AG04449 (cell line): ENCODE measurements at places on chromosomes 12 and 14.
A peak's percentile ranks its signal among the peaks of the same experiment; 100 is the strongest.

- DNase-seq: no peak
Observed at GRCh38 chr14:61712137-61712536, 16.8 kb downstream of the HIF1A start.

DNA sequence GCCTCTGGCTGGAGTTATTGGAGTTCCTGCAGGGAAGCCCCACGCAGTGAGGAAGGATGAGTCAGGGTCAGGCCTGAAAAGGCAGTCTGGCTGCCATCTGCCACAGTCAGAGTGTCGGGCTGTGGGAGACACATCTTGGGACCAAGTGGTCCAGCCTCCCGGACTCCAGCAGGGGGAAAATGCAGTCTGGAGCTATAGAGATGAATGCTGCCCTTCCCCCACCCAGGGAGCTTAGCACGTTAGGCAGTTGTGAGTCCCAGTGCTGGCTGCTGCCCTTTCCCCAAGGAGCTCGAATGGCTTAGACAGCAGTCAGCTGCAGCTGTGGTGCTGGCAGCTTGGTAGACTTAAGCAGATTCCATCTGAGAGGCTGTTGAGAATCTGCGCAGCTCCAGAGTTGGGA is 8.2 kb upstream of the NTS start:
- DNase-seq: no peak

- no peak for DNase-seq
Observed at GRCh38 chr14:60684203-60684602, 34.9 kb upstream of the SIX1 start.

DNA sequence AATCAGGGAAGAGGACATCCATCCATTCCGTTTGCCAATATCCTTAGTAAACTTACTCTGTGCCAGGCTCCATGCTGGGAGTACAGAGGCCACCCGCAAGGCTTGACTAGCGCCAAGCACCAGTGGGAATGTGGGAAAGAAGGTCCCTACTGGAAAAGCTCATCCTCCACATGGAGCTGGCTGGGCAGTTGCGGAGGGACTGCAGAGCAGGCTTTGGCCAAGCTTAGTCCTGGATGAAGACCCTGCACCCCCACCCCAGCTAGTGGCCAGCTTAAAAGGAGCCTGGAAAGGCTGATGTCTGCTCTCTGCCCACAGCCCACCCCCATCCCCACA is 22.4 kb upstream of the EIF2B2 start:
- no peak for DNase-seq

- peak; percentile 40 for DNase-seq
Observed at GRCh38 chr14:105351920-105352851, 37.6 kb downstream of the PACS2 start.

DNA sequence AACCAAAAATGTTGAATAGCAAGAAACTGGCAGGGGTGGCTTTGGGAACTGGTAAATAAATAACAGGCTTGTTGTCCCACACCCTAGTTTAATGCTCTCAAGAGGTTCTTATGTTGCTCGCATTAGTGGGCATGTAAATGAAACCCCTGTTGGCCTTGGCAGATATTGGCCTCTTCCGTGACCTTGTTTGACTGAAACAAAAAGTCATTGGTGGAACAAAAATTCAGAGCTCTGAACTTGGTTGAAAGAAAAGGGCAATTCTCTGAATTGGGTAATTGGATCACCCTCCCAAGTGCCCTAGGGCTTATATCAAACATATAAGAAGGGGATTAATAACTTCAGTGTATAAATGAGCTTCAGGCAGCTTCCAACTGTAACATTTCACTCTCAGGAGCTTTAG is 426.2 kb downstream of the ZFP36L1 start:
- no peak for DNase-seq

DNA sequence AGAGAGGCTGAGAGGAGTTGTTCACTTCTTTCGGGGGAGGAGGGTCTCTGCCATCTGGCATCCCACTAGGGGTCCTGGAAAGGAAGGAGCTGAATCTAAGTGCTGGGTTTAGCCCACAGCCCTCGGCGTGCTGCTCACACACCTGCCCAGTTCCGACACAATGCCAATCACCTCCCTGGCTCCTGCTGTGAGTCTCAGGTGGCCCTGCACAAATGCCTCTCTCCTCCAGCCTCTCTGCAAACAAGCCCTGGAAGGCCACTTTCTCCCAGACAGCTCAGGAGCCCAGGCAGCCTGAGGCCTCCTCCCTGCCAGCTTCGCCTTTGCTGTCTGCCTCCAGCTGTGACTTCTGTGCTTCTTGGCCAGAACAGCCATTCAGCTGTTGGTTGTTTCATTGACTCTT is 51.2 kb downstream of the SMIM41 start:
- no peak for DNase-seq

GRCh38 chr12:114174326-114174725 is 208.2 kb upstream of the RBM19 start:
- DNase-seq: no peak

DNA sequence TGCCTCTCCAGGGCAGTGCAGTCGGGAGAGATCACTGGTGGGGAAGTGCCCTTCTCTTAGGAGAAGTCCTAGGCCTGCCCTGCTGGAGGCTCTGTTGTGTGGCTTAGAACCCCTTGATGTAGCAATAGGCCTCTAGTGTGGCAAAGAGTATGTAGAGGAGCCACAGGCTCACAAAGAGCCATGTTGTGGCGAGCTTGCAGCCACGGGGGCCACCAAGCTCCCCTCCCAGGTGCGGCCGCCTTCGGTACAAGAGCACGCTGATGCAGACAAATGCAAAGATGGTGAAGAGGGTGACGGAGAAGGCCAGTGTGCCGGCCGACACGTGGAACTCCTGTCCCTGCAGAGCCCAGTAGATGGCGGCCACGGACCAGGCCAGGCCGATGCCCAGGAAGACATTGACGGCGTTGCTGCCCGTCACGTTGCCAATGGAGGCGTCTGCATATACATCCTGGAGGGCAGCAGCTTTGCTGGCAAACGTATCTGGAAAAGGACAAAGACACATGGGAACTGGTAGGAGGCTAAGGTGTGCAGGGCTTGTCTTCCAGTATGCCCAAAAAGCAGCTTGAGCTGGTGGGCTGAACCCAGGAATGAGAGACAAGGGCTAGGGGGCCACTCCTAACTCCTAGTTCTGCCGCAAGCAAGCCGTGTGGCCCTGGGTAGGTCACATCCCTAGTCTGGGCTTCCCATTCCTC is 142.8 kb downstream of the SLC8A3 start:
- DNase-seq: no peak

DNA sequence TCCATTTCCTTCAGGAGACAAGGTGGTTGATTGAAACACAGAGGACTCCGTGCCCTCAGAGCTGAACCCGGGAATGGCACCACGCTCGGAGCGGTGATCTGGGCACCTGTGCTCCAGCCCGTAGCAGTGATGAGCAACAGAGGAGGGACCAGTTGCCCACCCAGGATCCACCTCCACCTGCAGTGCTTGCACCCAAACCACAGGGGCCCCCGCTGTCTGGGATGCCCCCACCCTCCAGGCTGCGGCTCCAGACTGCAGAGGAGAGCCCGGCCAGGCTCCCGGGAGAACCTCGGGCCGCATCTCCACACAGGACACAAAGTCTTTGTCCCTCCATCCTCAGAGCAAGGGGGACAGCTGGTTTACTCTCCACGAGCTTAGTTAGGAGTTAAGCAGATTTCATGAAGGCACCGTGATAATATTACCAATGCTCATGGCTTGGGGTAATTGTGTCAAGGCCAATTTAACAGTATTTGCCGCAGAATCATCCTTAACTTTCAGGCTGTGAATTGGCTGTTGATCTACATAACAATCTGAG is 100.6 kb downstream of the TNFAIP2 start:
- DNase-seq: no peak

- no peak for DNase-seq
Observed at GRCh38 chr12:120331390-120331789, 3.8 kb upstream of the PLA2G1B start.
